ENCODE measurements at places on chromosomes 5 and 9. TPM values are rescaled to one million over a fixed set of nuclear protein-coding genes. Genes with fewer than 3 reads are reported as not detected.

Gene MYOZ3
- total RNA-seq = 1.2 TPM

Gene TMEM252
- total RNA-seq = not detected

Gene TTC23L
- not detected for total RNA-seq

Gene ARHGEF39
- total RNA-seq = 6.5 TPM

Gene SVEP1
- 0.29 TPM for total RNA-seq

Gene ZBTB26
- 5.0 TPM for total RNA-seq

Gene FOXD4L5
- 0.42 TPM for total RNA-seq

Gene IL9
- not detected for total RNA-seq

Gene WNT8A
- total RNA-seq = not detected

Gene GRM6
- not detected for total RNA-seq

Gene PCDHGA8
- total RNA-seq = 0.95 TPM

Gene DMGDH
- total RNA-seq = not detected

Gene FUT7
- total RNA-seq = not detected

Gene TIGD6
- 4.1 TPM for total RNA-seq

Gene TNIP1
- 87.0 TPM for total RNA-seq

Gene C1QTNF2
- not detected for total RNA-seq

Gene LCN1
- total RNA-seq = not detected

Gene DTWD2
- total RNA-seq = 1.1 TPM

Gene B4GALT1
- total RNA-seq = 65.6 TPM

Gene SGCD
- total RNA-seq = not detected

Gene SHISAL2B
- not detected for total RNA-seq

Gene ARHGAP26
- total RNA-seq = 16.2 TPM

Gene MAMDC2
- total RNA-seq = 0.85 TPM

Gene SYK
- total RNA-seq = not detected

Gene CCDC180
- 4.5 TPM for total RNA-seq

Gene NPR2
- 28.7 TPM for total RNA-seq

Gene DRD1
- not detected for total RNA-seq

Gene GFPT2
- 5.5 TPM for total RNA-seq

Gene ARL14EPL
- total RNA-seq = 0.58 TPM

Gene MORN5
- total RNA-seq = not detected

Gene GFI1B
- not detected for total RNA-seq

Gene MRPS2
- 50.8 TPM for total RNA-seq

Gene SPINK6
- not detected for total RNA-seq

Gene CCDC192
- not detected for total RNA-seq

Gene SLC36A2
- total RNA-seq = not detected

Gene LECT2
- not detected for total RNA-seq

Gene C9
- total RNA-seq = 0.44 TPM

Gene PAEP
- not detected for total RNA-seq

Gene SNCAIP
- total RNA-seq = 35.9 TPM

Gene NUTM2F
- total RNA-seq = not detected

Gene HBEGF
- total RNA-seq = 35.3 TPM

Gene CDO1
- 1.7 TPM for total RNA-seq

Gene IL13
- not detected for total RNA-seq

Gene STC2
- total RNA-seq = 26.9 TPM

Gene ADAMTS16
- not detected for total RNA-seq

Measured in endothelial cell of umbilical vein (primary cell).